ENCODE measurements at places on chromosomes 2 and 18. TPM values are rescaled to one million over a fixed set of nuclear protein-coding genes. Genes with fewer than 3 reads are reported as not detected.

GRCh38 chr2:133346654-133347053 is 221.6 kb downstream of the NCKAP5 start:
- no peaks in the 10 kb centered on the region for H3K27me3 ChIP-seq
- H3K4me1 ChIP-seq: no peaks in the 10 kb centered on the region
- peak; percentile 15 for DNase-seq
- no peak overlapping the region for H3K4me3 ChIP-seq
- H3K36me3 ChIP-seq: no peaks in the 10 kb centered on the region
- no peak overlapping the region for H3K27ac ChIP-seq

- no peaks in the 10 kb centered on the region for H3K27me3 ChIP-seq
- DNase-seq: peak; percentile 19
- H3K4me3 ChIP-seq: peak overlapping the region; percentile 98
- peaks cover 18% of the 10 kb centered on the region for H3K4me1 ChIP-seq
- no peaks in the 10 kb centered on the region for H3K36me3 ChIP-seq
- peak overlapping the region; percentile 93 for H3K27ac ChIP-seq
Observed at GRCh38 chr2:30446602-30447148, 371 bp upstream of the LCLAT1 start.

DNA sequence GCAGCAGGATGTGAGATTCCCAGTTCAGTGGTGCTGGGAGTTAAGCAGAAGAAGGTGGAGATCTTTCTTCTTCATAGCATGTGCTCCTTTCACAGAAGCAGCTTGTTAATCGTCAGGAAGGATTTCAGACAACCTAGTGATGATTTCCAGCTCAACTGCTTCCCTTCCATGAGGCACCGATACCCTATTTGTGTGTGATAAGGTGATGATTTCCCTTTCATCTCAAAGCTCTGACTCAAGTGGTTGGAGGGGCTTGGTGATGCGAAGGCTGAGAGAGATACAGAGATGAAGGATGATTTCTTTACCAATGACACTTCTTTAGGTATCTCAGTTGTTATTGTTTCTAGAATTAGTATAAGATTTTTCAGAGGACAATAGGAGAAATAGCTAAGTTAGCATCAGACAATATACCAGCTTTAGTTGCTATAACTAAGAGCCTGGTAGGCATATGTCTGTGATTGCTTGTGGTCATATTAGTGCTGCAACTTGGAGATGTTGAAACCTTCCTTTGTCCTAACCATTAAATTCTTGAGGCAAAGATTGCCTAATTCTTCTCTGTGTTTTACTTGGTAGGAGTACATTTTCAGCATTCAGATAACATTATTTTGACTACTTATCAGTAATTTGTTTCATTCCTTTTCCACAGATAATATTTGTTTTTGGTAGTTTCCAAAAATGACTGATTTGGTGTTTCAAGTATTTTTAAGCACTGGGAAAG is 111.3 kb downstream of the PLCL1 start:
- H3K27me3 ChIP-seq: no peaks in the 10 kb centered on the region
- no peak overlapping the region for H3K27ac ChIP-seq
- no peak overlapping the region for H3K4me3 ChIP-seq
- DNase-seq: no peak
- H3K36me3 ChIP-seq: no peaks in the 10 kb centered on the region

UGT1A8 gene
- total RNA-seq: not detected

TRPM8 gene
- total RNA-seq: not detected

- H3K27me3 ChIP-seq: no peaks in the 10 kb centered on the region
- DNase-seq: no peak
- no peaks in the 10 kb centered on the region for H3K36me3 ChIP-seq
- peak overlapping the region; percentile 26 for H3K27ac ChIP-seq
Observed at GRCh38 chr2:120878970-120879369, 143.3 kb downstream of the GLI2 start.

SLC9A2 gene
- under 0.01 TPM for total RNA-seq

DNA sequence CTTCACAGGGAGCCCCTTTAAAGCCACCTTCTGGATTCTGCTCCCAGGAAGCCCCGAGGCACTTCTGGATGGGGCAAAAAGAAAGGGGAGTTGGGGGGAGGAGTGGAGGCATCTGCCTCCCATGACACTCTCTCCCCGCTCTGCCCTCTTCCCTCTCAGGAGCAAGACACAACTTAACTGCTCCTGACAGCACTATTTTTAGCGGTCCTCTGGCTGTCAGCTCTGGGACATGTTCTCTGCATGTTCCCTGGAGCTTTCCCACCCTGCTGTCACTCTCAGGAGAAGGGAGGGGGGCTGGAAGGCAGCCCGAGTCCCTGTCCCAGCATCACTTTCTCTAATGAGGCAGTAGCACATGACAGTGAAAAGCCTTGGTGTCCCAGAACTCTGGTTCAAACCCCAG is 32.3 kb downstream of the PLB1 start:
- no peak for DNase-seq
- no peak overlapping the region for H3K4me3 ChIP-seq
- H3K36me3 ChIP-seq: no peaks in the 10 kb centered on the region
- H3K27ac ChIP-seq: no peak overlapping the region
- no peaks in the 10 kb centered on the region for H3K4me1 ChIP-seq
- H3K27me3 ChIP-seq: peaks cover 53% of the 10 kb centered on the region

FLACC1 gene
- total RNA-seq: 1.5 TPM

GRCh38 chr18:49123431-49123830 is 172.7 kb upstream of the SMAD7 start:
- no peaks in the 10 kb centered on the region for H3K36me3 ChIP-seq
- peak; percentile 69 for DNase-seq
- no peaks in the 10 kb centered on the region for H3K27me3 ChIP-seq
- H3K4me3 ChIP-seq: no peak overlapping the region
- peaks cover 12% of the 10 kb centered on the region for H3K4me1 ChIP-seq

ELOA2 gene
- total RNA-seq: not detected

LOXHD1 gene
- not detected for total RNA-seq

Data from osteoblast (primary cell).